SK-N-MC (cell line): ENCODE measurements at places on chromosomes 1 and 21.

- no peak for DNase-seq
Observed at GRCh38 chr1:81678779-81679178, 122.0 kb upstream of the ADGRL2 start.

DNA sequence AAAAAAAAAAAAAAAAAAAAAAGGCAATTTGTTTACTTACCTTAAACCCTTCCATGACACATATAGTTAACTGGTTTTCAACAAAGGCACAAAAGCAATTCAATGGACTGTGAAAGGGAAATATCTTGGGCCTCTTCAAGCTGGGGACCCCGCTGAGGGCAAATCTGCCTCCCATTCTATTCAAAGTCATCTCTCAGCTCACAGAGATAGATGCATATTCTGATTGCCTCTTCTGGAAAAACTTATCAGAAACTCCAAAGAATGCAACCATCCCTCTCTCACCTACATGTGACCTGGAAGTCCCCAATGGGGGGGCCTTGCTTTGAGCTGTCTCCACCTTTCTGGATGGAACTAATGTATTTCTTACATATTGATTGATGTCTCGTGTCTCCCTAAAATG, 12.1 kb upstream of the SYNJ1 start:
- DNase-seq: no peak

GRCh38 chr1:44862829-44863401, 19.9 kb upstream of the PTCH2 start:
- DNase-seq: no peak

DNA sequence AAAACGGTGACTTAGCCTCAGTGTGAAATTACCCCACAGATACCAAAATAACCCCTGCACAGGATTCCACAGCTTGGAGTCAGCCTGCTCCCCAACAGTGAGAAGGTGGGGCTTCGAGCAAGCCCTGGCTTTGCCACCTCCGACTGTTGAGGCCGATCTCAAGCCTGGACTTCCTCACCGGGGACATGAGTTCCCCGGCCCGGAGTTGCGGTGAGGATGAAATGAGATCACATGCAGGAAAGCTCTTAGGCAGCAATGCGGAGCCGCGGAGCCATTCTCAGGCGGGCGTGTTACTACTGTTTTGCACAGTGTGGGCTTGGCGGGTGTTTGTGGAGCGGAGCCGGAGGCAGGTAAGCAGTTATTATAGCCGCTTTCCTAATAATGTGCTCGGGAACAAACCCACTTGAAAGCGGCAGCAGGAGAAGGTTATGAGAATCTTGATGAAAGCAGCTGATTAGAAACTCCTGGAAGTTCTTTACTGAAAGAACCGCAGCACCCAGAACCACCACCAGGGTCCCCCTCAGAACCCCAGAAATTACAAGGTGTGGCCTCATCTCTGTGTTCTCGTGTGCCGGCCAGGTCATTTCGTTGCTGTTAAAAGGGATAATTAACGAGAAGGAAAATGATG, 3.9 kb upstream of the CLSTN1 start:
- DNase-seq: no peak

GRCh38 chr1:25869909-25870606, 5.5 kb downstream of the PAQR7 start:
- DNase-seq: no peak

- no peak for DNase-seq
Observed at GRCh38 chr1:118142546-118142945, 42.5 kb downstream of the SPAG17 start.

DNA sequence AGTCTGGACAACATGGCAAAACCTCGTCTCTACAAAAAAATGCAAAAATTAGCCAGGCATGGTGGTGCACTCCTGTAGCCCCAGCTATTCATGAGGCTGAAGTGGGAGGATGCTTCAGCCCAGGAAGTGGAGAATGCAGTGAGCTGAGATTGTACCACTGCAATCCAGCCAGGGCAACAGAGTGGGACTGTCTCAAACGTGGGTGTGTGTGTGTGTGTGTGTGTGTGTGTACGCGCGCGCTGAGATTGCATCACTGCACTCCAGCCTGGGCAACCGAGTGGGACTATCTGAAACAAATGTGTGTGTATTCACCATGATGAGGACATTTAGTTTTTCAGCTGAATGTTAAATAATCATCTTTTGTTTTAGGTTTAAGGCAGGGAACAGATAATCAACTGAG, 21.1 kb downstream of the USP1 start:
- DNase-seq: no peak

DNA sequence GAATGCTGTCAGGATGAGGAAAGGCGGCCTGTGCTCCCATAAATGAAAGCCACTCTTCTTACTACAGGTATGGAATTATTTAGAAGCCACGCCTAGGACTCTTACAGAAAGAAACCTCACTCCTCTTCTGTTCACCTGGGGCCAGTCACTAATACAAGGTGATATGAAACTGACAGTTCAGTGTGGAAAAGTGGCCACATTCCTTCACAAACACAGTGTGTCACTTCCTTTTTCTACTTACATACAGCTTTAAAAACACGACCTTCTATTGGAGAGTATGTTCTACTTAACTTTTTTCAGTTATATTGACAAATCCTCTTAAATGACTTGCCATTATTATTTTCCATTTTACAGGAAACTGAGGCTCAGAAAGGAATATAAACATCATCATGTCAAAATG, 163.1 kb downstream of the PCNX2 start:
- DNase-seq: no peak

DNA sequence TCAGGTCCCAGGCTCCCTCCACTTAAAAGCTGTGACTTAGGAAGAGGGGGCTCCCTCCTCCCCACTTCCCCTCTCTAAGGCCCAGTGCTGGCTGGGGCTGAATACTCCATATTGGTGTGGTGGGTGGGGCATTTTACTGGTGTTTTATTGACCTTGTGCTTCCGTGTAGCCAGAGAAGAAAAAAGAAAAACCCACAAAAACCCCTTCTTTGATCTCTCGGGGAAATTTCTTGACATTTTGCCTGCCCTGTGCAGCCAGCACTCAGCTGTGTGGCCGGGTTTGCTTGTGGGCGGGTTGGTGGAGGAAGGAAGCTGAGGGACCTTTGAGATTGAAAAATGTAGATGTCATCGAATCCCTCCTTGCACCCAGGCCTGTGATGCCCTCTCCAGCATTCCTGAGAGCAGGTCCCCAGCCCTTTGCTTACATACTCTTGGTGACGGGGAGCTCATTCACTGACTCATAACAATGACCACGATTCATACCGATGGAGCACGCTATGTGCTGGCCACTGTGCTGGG, 24.8 kb downstream of the TNFRSF8 start:
- no peak for DNase-seq

DNA sequence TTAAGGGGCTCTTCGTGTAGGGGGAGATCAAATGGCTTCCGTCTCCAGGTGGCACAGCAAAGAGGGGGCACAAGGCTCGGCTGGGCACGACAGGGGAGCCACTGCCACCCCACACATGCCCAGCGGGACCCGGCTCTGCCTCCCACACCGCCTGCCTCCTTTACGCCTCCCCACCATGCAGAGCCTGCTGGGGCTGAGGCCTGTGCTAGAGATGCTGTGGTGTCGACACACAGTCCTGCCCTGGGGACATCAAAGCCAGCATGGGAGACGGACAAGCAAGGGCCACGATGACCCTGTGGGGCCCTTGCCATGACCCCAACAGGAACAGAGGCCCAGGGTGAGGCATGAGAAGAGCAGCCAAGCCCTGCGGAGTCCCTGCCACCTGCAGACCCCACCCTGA, 102.8 kb downstream of the NPHP4 start:
- DNase-seq: no peak

DNA sequence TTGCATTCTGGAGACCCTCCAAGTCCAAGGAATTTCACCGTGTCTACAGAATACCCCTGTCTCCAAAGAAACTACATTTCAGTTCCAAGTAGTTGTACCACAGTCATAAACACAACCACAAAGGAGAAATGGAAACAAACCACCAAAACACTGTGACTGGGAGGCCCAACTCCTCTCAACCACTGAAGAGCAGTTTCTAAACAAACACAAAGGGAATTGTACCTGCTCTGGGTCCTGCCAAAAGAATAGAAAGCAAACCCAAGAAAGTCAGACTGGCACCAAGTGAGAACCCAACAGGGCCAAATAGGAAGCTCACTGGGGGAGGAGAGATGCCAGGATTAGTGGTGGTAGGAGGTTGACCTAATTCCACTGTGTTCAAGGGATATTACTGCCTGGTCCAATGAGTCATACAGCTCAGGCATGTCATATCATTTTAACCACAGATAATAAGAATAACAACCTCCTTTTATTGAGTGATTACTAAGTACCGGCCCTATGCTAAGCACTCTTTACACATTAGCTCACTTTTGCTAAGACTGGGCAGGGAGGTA, 123.9 kb upstream of the PPP2R5A start:
- DNase-seq: no peak
